ENCODE measurements at places on chromosomes 1 and 21.

- no peak for DNase-seq
These were observed 93.7 kb downstream of the CTH start for GRCh38 chr1:70504821-70505193.

DNA sequence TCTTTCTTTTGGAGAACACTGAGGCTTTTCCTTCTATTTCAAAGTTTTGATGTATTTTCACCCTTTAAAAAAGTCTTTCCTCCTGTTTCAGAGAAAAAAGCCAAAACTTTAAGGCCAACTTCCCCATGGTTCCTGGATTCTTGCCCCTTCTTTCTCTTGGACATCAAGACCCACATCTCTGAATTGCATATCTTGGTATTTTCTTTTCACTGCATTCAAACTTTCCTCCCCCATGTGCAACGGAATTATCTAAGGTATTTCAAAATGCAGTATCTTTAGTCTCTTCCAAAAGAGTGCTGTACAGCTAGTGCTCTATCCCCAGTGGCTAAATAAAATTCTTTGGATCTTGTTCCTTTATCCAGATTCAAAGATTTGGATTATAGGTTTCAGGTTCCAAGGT lies 81.1 kb upstream of the TSPAN2 start:
- no peak for DNase-seq

- no peak for DNase-seq
These were observed 41.0 kb downstream of the TBX15 start for GRCh38 chr1:118947003-118947765.

- DNase-seq = no peak
These were observed 421.7 kb upstream of the CHRM3 start for GRCh38 chr1:238964631-238965030.

- DNase-seq = no peak
These were observed at the start of gene PRDM2 for GRCh38 chr1:13699936-13700520. TSS of gene PRDM2 (plus strand) at chr1:13700188. CDS start at chr1:13715606, 15,418 bp downstream.

- no peak for DNase-seq
These were observed 16.1 kb upstream of the SLAMF1 start for GRCh38 chr1:160662910-160663309.

- no peak for DNase-seq
These were observed 90.3 kb upstream of the PAXBP1 start for GRCh38 chr21:32861866-32862265.

DNA sequence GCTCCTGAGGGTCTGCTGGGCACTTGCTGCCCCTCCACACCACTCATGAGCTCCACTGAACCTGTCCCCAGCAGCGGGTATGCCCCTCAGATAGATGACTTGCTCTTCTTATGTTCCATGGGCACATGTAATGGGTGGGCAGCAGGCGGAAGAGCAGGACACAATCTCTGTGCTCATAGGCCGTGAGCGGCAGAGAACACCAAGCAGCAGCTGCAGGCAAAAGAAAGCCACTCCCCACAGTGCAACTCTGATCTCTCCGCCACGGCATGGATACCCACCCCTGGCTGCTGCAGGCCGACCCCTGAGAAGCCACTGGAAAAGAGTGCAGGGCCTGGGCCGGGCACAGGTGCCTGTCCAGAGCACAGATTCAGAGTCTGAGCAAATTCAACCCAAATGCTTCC lies 135.2 kb upstream of the RUNX3 start:
- DNase-seq = no peak

GRCh38 chr21:33108228-33108627 lies 38.3 kb downstream of the OLIG1 start:
- DNase-seq = no peak

DNA sequence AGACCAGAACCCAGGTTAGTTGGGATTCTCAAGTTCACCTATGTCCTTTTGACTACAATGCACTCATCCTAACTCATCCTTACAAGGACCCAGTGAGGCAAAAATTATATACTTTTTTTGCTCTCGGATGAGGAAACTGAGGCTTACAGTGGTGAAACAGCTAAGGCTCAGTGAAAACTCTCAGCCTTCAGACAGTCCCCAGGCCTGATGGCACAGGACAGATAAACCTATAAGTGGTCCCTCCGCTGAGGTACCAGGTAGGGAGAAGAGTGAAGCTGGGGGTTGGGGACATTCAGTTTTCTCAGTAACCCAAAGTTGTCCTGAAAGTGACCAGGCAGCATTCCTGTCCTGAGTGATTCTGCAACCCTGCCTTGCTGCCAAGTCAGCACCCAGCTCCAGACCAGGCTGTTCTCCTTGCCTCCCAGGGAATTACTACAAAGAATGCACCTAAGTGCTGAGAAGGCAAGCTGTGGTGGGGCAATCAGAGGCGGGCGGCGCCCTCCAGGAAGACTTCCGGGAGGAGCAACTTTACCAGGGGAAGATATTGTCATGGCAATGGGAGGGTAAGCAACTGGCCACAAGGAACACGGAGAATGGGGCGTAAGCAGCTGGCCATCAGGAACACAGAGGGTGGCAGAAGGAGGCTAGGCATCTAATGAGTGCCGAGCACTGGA lies 4.6 kb downstream of the TENT5B start:
- no peak for DNase-seq

DNA sequence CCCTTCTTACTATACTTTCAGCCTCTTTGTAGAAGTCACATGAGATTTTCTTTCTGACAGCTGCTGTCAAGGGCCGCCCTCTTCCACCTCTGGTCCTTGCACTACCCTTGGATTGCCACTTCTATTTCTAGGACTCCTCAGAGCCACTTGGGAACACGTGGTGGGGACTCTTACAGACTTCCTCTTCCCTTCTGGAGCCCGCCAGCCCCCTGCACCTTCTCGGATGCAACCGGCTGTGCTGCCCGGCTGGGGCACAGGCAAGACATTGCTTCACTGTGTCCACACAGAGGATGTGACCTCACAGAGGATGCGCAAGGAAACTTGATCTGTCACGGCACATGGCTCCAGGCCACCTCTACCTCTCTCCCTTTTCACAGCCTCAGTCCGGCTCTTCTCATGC lies 2.4 kb upstream of the IKBKE start:
- no peak for DNase-seq

DNA sequence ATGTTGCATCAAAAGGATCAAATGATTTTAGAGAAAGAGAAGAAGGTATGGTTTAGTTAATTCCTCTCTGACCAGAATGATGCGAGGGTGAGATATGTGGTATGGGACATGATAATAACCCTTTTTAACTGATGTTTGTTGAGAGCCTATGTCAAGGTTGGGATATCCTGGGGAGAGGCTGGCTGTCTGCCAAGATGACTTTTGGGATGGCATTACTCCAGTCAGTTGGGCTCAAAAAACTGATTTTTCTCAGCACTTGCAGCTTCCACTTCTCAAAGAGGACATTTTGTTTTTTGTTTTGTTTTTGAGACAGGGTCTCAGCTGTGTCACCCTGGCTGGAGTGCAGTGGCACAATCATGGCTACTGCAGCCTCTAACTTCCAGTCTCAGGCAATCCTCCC lies 17.7 kb upstream of the STX12 start:
- DNase-seq = no peak

GRCh38 chr1:66932291-66932690 lies 7.5 kb downstream of the MIER1 start:
- no peak for DNase-seq

DNA sequence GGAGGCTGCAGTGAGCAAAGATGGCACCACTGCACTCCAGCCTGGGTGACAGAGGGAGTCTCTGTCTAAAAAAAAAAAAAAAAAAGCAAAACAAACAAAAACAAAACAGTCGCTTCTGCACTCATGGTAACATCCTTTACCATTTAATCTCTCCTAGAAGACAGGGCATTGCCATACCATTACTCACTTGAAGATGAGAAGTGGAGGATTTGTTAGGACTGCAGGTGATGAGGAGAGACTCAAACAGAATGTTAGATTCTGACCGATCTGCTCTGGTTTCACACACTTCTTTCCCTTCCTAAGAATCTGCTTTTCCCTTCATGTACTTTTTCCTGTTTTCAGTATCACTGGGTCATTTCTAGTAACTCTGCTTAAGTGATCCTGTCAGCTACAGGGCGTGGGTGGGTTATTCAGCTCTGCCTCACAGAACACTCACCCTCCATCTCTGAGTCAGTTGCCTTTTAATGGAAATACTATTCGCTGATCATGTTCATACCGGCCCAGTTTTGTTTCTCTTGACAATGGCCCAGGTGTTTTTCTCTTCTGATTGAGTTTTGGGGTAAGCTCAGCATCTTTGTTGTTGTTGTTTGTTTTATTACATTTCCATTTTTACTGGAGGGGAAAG lies 148.0 kb upstream of the ERG start:
- no peak for DNase-seq

DNA sequence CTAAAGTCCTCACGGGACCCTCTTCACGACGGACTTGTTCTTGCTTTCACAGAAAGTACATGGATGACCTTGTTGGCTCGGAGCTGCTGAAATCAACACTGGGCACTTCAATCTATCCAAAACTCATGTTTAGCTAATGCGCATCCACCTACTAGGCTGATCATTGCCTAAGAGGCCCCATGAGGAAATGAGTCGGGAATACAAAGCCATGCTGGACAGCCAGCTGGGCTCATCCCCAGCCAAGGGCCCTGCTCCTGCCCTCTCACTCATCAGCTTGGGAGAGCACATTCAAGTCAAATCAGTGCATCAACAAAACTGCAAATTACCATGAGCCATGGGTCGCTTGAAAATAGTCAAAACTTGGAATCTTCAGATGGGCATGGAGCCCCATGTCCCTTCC lies 14.8 kb upstream of the HEYL start:
- DNase-seq = no peak

DNA sequence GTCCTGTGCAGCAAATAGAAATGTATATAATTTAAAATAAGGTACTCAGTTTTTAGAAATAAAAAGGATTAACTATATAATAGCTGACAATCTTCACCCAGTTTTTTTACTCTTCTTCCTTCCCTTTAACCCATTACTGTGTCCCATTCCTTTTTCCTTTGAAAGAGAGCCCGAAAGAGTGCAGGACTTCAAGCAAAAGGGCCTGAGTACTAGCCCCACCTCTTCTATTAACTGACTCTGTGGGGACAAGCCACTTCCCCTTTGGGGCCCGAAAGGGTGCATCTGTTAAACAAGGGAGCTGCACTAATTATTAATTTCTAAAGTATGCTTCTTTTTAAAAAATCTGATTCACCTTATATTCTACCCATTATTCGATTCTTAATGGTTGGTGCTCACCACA lies 3.3 kb downstream of the USP24 start:
- DNase-seq = no peak

GRCh38 chr1:40757084-40757483 lies 26.5 kb upstream of the KCNQ4 start:
- no peak for DNase-seq

- no peak for DNase-seq
These were observed 364.2 kb upstream of the ZP4 start for GRCh38 chr1:238254935-238255334.

DNA sequence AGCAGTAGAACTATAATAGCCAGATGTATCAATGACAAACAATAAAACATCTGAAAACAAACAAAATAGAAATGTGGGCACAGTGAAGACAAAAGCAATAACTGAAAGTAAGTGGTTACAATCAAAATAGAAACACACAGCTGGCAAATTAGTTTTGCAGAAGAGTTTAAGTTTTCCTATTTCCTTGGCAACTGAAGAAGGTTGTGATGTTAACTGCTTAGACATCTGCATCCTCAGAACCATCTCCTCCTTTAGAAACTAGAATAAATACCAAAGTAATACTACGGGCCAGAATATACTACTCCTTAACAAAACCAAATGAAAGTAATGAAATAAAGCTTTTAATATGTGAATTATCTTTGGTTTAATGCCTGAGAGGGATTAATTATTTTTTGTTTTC lies 605.5 kb downstream of the LTN1 start:
- DNase-seq = no peak

- no peak for DNase-seq
These were observed 61.3 kb downstream of the ASB17 start for GRCh38 chr1:75870951-75871350.

DNA sequence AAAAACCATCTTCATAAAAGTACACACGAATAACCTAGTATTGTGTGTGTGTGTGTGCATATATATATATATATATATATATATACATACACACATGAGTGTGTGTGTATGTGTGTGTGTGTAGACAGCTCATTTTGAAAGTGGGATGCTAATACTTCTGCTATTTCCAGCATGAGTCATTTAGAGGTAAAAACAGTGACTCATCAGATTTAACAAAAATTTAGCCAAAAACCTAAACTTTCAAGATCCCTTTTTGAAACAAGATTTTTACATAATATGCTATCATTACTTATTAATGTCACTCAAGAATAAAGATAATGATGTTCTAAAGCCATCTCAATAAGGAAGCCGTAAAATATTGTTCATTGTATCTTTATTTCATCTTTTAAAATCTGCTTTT lies 35.6 kb upstream of the ADGRL4 start:
- peak; percentile 24 for DNase-seq

DNA sequence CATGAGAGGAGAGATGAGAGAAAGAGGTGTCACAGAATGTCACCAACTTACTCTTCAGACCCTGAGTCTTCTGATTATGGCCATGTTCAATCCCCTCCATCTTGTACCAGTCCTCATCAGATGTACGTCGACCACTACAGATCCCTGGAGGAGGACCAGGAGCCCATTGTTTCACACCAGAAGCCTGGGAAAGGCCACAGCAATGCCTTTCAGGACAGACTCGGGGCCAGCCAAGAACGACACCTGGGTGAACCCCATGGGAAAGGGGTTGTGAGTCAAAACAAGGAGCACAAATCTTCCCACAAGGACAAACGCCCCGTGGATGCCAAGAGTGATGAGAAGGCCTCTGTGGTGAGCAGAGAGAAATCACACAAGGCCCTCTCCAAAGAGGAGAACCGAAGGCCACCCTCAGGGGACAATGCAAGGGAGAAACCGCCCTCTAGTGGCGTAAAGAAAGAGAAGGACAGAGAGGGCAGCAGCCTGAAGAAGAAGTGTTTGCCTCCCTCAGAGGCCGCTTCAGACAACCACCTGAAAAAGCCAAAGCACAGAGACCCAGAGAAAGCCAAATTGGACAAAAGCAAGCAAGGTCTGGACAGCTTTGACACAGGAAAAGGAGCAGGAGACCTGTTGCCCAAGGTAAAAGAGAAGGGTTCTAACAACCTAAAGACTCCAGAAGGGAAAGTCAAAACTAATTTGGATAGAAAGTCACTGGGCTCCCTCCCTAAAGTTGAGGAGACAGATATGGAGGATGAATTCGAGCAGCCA lies 8.0 kb downstream of the ELOA start:
- DNase-seq = no peak

DNA sequence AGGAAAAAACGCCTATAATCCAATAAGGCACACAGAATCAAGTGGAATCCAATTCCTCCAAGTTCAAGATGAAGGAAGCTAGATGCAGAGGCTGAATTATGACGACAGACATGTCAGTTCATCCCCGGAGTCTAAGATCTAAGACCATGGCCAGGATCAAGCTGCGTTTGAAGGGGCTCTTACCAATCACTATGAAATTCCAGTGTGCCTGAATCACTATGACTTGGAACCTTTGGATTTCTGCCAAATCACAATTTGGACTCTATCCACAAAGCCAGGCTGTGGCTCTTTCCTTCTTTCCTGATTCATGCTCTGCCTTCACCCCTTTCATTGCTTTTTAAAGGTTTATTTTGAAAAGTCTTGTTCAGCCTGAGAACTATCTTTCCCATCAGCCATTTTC lies 17.1 kb downstream of the OLIG2 start:
- DNase-seq = peak; percentile 61

All from retinal pigment epithelial cell (primary cell).